ENCODE measurements at places on chromosomes 5 and 9.

- no peak for DNase-seq
Observed at GRCh38 chr9:131833906-131834305, 94.0 kb upstream of the RAPGEF1 start.

DNA sequence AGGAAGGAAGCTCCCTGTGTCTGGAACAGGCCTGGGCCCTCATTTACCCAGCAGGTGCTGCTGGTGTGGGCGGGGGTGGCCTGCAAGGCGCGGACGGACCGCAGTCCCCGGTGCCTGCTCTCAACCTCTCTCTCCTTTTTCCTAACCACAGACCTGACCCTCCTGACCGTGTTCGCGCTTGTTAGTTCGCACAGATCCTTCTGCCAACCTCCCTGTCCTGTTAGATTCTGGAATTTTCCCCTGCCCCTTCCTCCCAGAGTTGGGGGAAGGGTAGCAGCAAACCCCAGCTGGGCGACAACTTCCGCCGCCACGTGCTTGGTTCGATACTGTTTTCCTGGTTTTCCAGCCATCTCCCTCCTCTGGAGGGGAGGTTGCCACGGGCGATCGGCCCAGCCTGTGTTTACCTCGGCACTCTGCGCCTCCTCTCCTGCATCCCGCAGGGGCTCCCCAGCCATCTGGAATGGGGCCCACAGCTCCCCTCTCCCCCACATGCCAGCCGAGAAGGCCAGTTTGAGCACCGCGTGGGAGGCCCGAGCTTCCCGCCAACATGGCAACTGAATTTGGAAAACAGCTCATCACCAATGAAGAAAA is 70.8 kb upstream of the UNC5A start:
- no peak for DNase-seq

DNA sequence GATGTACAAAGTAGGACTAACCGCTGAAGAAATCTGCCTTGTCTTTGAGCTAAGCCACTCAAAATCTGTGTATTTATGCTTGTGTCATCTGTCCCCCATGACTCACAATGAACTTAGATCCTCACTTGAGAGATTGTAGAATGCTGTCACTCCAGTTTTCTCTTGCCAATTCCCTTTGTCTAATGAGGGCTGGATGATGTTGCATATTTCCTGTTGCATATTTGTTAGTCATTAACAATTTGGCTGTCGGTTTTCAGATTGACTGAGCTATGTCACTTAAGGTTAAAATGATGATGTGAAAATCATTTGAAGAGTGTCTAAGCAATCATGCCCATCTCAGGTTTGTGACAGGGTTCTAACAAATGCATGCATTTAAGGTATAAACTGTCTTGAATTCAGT is 481.7 kb downstream of the CDH10 start:
- DNase-seq: no peak

GRCh38 chr5:53288511-53288910 is 179.0 kb upstream of the MOCS2 start:
- DNase-seq: no peak

DNA sequence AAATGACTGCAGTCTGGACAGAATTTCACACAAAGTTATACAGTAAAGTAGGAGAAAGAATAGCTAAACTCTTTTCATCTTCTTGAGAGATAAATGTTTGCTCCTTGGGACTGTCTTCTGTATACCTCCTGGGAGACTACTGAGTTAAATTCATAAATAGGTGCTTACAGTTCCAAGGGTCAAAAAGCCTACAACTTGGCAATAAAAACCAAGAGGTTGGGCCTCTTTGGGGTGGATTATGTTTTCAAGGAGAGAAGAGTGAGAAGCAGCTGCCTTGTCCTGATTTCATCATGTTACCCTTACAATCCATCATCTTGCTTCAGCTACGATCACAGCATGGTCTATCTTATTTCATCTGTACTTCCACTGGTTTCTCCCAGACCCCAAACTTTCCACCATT is 213.2 kb upstream of the RPS23 start:
- no peak for DNase-seq

GRCh38 chr9:136244122-136244968 is 1.3 kb downstream of the QSOX2 start:
- peak; percentile 75 for DNase-seq

- DNase-seq: no peak
Observed at GRCh38 chr5:109981979-109982378, 292.3 kb downstream of the MAN2A1 start.

- no peak for DNase-seq
Observed at GRCh38 chr5:150640311-150641005, at the start of gene SYNPO. Gene SYNPO (plus strand): TSS chr5:150640660. CDS start chr5:150648276, 7,616 bp downstream.

DNA sequence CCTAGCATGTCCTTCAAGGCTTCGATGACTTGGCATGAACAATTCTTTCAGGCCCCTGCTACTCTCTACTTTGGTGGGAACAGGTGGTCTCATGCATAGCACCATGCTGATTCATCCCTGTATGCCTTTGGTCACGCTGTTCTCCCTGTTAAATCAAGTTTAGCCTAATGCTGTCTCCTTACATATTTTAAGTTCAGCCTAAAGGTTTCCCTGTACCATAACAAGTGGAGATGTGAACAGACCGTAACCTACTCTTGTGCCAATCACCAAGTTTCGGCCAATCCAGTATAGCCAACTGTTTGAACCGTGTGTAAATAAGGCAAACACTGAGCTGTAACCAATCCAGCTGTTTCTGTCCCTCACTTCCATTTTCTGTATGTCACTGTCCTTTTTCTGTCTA is 8.0 kb downstream of the GAS1 start:
- DNase-seq: no peak

DNA sequence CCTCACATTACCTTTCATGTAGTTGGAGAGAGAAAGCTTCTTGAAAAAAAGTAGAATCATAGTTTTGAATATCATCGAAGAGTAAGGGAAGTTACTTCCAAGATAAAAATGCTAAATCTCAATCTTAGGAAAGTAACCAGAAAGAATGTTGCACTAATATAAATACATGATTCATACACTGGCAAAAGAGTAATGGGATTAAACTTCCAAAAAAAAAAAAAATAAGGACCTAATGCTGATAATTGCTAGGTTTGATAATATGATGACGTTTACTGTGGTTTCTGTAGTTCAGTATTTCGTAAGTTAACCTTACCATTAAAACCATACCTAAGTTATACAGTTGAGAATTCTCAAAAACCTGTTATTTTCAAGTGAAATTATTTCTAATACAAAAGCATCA is 573.8 kb upstream of the CDH9 start:
- no peak for DNase-seq

GRCh38 chr9:27053369-27054022 is 48.0 kb upstream of the LRRC19 start:
- no peak for DNase-seq

GRCh38 chr9:32339424-32339823 is 45.0 kb upstream of the ACO1 start:
- no peak for DNase-seq

DNA sequence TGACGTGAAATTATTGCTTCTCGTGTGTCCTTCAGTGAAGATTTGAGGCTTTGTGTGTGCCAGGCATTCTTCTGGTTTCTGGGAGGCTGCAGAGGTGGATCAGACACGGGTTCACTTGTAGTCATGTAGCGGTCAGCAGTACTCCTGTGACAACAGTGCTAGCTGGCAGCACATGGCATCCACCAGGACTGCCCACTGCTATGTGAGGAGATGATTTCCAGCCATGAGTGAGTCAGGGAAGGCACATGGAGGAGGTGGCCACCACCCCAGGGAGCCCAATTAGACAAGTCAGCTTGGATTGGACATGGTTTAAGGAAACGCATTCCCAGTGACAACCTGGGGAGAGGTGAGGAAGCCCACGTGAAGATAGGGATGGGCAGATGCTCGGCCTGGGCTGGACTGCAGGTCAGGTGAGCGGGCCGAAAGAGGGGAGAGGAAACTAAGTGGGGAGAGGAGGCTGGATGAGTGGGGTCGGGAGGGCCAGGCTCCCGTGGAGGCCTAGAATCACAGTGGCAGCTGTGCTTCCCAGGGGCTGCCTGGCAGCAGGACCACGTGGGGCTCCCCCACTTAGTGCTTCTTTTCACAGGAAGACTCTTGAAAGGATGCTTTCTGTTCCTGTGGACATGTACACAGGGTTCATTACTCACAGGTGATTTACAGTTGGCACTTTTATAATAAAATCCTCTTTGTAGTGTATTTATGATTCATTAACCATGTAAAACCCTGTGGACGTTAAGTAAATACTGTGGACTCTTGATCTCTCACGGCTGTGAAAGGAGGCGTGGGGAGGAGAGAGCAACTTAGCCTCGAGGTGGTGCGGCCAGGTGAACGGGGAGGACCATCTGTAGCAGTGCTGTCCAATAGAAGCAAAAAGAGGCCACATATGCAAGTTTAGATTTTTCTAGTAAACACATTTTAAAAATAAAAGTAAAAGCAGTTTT is 80.0 kb upstream of the OTULINL start:
- no peak for DNase-seq

DNA sequence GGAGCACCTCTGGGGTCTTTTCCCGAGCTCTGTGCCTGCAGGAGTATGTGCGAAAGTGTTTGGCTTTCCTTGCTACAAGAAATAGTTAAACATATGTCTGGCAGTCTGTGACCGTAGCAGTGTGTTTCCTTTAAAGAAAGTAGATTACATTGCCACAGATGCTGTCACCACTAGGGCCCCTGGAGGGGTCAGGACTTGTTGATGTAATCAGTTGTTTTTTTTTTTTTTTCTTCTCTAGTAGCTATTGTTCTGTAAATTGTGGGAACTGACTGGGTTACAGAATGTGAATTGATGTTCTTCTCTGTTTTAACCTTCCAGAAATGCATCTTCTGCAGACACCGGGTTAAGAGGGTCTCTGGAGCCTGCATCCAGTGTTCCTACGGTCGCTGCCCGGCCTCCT is 345.6 kb downstream of the KDM4C start:
- DNase-seq: no peak

GRCh38 chr5:68662804-68663307 is 431.0 kb upstream of the SLC30A5 start:
- no peak for DNase-seq

DNA sequence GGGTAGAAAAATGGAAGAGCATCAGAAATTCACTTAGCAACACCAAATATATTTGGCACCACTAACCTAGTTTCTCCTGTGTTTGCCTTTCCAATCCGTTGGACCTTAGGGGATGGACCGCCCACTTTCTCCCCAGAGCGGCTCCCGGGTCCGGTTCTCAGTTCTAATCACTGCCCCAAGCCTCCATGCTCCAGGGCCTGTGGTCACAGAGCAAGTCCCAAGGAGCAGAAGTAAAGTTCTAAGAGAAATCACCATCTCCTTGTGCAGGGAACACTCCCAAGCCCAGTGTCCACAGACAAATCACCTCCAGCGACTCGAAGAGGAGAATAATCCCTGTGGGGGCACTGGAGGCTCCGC is 728 bp upstream of the SLC1A1 start:
- DNase-seq: no peak

- no peak for DNase-seq
Observed at GRCh38 chr5:108937221-108937620, 189.5 kb downstream of the FER start.

- DNase-seq: no peak
Observed at GRCh38 chr5:73311291-73312110, 137.1 kb downstream of the FOXD1 start.

DNA sequence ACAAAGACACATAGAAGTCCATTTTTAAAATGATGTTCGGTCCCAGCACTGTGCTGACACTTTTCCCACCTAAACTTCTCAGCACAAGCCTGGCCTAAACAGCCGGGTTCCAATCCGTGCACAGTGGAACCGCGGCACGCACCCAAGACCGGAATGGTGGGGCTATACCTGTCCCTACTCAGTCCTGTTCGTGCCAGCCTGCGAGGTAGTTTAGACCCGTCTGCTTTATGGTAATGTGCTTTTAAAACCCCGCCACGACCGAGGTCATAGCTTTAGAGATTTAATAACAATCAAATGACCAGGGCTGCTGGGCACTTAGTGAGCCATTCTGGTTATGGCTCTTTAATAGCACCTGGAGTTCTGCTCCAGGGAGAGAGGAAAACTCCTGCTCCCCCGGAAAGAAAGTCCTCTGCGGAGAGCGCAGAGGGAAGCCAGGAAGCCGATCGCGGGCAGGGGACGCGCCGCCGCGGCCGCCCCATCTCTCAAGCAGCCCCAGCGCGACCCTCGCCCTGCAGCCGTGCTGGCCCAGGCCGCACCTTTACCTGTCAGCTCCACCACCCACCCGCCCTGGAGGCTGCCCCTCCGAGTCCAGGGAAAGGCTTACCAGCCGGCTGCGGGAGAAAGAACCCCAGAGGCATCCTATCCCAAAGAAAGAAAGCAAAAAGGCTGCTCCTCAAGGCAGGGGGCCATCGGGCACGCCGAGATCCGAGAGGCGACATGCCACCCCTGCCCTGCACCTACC is 511 bp downstream of the ARL15 start:
- DNase-seq: peak; percentile 21

- no peak for DNase-seq
Observed at GRCh38 chr5:162037431-162037830, 30.1 kb upstream of the GABRG2 start.

DNA sequence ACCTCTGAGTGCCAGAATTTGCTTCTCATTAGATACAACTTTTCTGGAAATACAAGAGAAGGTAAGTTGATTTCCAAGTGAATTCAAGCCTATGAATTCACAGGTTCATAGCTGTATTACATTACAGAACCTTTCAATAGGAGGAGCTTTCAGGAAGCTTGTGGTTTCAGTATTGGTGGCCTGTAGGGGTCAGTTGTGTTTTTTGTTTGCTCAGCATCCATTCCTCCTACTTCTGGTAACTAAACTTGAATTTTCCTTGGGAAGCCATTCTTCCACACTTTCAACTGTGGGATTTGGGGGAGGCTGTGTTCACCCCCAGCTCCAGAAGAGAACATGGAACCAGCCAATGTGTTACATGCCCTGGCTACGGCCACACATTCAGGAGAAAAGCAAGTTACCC is 5.6 kb upstream of the CYSTM1 start:
- DNase-seq: no peak

- DNase-seq: no peak
Observed at GRCh38 chr9:93658184-93658925, 82.0 kb downstream of the PHF2 start.

- DNase-seq: no peak
Observed at GRCh38 chr9:126589349-126589748, 24.4 kb upstream of the LMX1B start.

DNA sequence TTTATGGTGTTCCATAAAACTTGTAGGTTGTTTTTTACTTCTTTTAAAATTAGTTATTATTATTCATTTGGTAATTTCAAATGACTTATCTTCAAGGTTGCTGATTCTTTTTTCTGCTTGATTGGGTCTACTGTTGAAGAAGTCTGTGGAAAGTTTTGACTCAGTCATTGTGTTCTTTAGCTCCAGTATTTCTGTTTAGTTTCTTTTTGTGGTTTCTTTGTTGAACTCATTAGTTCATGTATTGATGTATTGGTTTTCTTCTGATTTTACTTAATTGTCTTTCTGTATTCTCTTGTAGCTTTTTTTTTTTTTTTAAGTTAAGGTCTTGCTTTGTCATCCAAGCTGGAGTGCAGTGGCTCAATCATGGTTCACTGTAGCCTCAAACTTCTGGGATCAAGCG is 345.4 kb upstream of the MEF2C start:
- DNase-seq: no peak

GRCh38 chr5:3931976-3932375 is 336.3 kb downstream of the IRX1 start:
- no peak for DNase-seq

GRCh38 chr5:1099926-1100663 is 11.8 kb downstream of the SLC12A7 start:
- no peak for DNase-seq

- no peak for DNase-seq
Observed at GRCh38 chr5:164663198-164663989, 1158.0 kb downstream of the MAT2B start.

- DNase-seq: no peak
Observed at GRCh38 chr9:127801955-127802575, 617 bp upstream of the FPGS start.

GRCh38 chr5:68542207-68542606 is 326.7 kb downstream of the PIK3R1 start:
- no peak for DNase-seq

Data from GM10248 (cell line).